ENCODE measurements at places on chromosomes 7 and 10.

DNA sequence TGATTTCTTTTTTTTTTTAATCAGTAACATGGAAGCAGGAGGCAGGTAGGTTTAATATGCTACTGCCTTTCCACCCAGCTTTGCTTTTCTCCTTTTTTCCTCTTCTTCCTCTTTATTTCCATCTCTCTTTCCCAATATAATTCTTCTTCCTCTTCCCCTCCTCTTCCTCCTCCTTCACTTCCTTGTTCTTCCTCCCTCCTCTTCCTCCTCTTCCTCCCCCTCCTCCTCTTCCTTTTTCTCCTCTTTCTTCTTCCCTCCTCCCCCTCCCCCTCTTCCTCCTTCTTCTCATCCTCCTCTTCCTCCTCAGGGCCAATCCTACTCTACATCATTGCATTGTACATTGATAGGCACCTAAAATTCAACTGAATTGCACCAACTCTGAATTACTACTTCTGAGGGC, 11.4 kb downstream of the ZNF503 start:
- no peak for DNase-seq

- no peak for DNase-seq
These were observed 97.6 kb downstream of the PTN start for GRCh38 chr7:137245890-137246289.

DNA sequence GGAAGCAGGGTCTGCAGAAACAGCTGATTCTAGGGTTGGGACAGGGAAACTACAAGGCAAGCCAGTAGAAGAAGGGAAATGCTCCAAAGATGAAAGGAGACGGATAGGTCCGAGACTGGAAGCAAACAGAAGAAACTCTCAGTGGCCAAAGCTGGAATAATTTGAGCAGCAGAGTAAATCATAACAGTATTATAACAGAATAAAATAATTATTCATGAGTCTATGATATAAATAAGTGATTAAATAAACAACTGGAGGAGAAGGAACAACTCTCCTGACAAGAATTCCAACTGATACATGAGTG, 27.6 kb downstream of the EZH2 start:
- DNase-seq = no peak

GRCh38 chr7:14973712-14974428, 71.3 kb upstream of the DGKB start:
- DNase-seq = no peak

- no peak for DNase-seq
These were observed 13.6 kb upstream of the MSS51 start for GRCh38 chr10:73446926-73447325.

DNA sequence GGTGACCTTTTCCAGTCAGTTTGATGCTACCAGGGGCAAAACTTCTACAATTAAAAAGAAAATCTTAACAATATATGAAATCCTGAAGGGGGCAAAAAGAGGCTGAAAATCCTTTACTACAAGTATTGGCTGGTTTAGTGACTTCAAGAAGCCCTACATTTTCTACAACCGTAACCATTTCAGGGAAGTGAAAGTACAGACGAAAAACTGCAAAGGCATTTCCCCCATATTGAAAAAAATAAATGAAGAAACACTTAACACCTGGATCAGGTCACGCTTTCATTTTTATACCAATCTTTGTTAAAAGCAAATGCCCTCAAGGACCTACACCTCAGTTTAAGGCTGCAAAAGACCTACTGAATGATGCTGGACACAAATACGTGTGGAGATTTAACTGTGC, 38.6 kb downstream of the IL6 start:
- DNase-seq = no peak

DNA sequence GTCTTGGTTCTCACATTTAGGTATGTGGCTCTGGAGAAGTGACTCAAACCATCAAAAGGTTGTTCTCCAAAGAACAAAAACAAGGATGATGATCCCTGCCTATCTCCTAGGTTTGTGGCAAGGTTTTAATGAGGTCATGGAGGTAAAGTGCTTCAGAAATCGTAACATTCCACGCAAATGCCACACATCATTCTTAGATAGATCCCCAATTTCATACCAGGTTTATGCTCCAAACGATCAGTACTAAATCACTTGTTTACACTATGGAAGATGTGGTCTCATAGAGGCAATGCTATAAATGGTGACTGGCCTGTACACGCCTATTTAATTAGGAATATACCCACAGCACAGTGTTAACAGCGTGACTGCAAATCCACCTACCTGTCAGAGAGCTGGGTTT, 66.6 kb downstream of the MINDY3 start:
- DNase-seq = no peak

GRCh38 chr10:530717-531116, 158.8 kb downstream of the DIP2C start:
- DNase-seq = no peak

GRCh38 chr10:96656839-96657238, 63.5 kb downstream of the PIK3AP1 start:
- no peak for DNase-seq

- DNase-seq = no peak
These were observed 64.0 kb downstream of the ERCC6 start for GRCh38 chr10:49474901-49475300.

GRCh38 chr7:21980926-21981500, 35.3 kb upstream of the CDCA7L start:
- DNase-seq = no peak

DNA sequence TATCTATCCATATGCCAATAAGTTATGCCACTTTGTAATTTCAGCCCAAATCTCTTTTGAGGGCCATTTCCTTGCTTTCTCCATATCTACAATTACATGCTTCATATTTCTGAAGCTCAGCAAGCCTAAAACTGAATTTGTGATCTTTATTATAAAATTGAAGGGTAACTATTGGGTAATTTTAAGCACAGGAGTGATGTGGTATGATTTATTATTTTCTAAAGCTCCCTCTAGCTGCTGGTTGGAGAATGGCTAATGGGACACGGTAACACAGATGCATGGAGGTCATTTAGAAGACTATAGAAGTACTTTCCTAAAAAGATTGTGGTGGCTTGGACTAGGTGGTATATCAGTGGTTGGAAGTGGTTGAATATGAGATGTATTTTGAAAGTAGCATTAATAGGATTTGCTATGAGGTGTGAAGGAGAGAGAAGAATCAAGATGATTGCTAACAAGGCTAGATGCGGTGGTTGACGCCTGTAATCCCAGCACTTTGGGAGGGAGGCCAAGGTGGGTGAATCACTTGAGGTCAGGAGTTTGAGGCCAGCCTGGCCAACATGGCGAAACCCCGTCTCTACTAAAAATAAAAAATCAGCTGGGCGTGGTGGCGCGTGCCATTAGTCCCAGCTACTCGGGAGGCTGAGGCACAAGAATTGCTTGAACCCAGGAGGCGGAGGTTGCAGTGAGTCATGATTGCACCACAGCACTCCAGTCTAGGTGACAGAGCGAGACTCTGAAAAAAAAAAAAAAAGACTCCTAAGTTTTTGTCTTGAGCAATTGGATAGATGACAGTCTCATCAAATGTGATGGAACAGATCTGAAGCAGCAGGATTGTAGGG, 13.9 kb downstream of the KLHDC10 start:
- no peak for DNase-seq

DNA sequence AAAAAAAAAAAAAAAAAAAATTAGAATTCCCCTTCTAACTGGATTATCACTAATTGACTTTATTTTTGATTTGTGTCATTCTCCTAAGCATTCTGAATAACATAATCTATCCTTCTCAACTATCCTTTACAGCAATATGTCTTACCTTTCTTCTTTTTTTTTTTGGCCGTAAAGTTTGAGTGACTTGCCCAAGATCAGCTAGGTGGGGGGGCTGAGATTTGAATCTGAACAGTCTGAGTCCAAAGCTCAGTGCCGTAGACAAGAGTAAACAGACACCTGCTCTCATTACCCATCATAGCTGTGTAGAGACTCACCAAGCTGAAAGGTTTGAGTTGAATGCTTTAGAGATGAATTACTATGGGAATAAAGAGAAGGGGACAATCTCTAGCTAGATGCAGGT, 192.1 kb downstream of the SORCS1 start:
- DNase-seq = no peak

DNA sequence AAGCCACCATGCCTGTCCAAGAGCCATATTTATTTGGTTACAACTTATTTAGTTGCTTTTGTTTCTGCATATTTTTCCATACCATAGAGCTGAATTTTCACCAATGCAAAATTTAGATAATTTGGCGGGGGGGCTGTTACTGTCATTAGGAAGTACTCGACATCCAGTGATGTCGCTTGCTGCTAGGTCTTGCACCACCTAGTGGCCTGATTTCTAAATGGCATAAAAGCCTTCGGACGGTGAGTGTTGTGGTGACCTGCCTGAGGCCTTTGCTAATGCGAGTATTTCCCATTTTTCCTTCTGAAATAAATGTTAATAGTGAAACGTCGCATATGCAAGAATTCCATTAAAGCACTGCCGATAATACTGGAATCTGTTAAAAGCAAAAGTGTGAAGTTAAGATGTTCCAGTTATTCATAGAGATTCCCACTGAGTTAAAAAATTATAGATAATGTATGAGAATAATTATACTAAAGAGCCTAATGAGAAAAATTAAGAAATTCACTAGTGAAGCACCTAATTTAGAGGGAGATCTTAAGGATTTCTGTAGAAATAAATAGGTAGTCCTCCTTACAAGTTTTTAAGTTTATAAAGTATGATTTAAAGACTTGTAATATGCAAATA, 86.1 kb upstream of the DNAJB6 start:
- DNase-seq = peak; percentile 12

DNA sequence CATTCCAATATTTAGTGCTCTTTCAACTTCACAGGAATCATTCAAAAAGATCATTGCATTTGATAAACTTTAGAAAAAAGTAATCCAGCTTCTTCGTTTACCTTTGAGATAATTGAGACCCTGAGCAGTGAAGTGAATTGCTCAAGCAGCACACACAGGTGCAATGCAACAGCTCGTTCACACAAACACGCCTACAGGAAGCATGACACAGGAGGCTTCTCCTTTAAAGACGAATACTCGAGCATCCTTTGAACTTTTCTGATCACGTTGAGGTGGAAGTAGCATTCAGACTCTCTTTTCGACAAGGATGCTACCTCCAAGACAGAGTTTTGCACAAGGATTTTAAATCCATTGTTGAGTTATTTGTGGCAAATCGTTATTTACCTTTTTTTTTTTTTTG, 18.0 kb upstream of the RSU1 start:
- DNase-seq = no peak

DNA sequence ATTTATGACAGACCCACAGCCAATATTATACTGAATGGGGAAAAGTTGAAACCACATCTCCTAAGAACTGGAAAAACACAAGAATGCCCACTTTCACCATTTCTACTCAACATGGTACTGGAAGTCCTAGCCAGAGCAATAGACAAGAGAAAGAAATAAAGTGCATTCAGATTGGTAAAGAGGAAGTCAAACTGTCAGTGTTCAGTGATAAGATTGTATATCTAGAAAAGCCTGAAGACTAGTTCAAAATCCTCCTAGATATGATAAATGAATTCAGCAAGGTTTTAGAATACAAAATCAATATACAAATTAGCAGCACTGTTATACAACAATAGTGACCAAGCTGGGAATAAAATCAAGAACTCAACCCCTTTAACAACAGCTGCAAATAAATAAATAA, 6.9 kb upstream of the ZNF138 start:
- no peak for DNase-seq

DNA sequence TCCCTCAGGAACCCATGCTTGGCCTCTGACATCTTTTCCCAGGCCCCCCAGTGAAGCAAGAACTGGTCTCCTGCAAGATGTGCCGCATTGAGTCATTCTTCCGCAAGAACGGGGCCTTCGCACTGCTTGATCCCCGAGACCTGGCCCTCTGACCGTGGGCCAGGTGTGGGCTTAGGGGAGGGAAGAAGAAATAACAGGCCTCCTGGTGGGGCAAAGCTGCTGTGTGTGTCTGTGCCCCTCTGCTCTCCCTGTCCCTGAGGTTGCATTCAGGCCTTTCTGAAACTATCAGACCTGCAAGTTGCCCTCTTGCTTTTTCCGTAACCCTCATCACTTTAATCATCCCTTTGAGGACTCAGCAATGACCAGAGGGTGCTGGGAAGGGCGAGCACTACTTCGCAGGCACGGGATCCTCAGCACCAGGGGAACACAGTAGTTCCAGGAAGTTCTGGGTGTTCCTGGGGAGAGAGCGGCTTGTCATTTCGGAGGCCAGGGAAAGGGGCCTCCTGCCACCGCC, 6.0 kb downstream of the ATP6V1F start:
- no peak for DNase-seq

DNA sequence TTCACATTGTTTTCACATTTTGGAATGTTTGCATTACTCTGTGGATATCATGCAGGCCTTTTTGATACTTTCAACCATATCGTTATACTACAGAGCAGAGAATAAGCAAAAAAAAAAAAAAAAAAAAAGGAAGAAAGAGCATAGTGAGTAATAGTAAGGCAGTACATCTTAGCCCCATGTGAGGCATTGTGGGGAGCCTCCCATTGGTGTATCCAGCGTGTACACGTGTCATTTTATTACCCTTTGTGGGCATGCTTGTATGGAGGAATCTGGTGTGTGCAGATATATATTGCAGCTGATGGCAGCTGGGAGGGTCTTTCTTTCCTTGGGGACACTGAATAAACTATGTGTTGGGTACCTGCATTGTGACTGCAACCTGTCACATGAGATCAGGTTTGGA, 19.6 kb downstream of the R3HCC1L start:
- no peak for DNase-seq

DNA sequence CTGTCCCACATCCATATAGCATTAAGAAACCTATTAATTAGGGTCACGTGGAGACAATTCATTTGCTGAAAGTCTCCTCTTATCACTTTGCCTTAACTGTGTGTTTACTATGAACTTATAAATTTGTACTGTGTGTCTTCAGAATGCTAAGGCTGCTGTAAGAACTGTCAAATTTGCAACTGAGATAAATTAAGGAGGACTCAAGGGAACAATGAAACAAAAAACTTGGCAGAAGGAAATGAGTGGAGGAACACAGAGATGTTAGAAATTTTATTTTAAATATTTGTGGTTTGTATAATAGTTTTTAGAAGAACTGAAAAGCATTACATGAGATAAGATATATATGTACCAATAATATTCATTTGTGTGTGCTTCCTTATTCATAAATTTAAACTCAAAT, 1005.3 kb upstream of the SORCS1 start:
- no peak for DNase-seq

DNA sequence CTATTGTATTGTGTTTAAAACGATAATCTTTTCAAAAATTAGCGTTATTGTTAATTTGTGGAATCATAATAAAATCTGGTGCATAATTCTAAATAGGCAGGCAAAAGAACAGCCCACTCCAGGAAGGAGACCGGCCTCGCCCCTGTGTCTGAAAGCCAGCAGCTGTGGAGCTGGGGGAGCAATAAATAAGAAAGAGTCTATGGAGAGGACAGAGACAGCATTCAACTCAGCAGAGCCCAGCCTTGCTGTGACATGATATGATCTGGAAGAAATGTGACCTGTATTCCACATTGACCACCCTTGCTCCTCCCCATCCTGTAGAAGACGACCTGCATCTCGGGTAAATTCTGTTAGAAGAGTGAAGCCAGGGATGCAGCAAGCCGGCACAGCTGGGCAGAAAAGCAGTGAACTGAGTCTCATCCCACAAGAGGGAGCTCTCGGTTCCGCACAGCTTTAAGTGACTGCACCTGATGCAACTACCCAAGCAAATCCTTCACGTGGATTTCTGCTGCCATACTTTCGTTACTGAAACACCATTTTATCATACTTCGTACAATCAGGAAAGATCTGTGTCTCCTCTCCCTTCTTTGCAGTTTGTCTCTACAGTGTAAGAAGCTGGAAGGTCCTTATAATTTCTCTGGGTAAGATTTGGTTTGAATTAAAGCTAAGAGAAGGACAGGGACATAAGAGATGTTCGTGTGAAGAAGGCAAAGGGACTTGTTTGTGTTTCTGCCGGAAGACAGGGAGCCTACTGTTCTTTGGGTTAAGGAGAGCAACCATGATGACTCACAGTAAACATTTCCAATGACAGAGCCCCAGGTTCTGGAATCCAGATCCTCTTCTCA, 427.1 kb downstream of the GPAM start:
- DNase-seq = no peak
